HFFc6 (cell line): ENCODE measurements at places on chromosomes 5 and 9.

- no peak for DNase-seq
Observed at GRCh38 chr9:108316630-108317029, 539.2 kb downstream of the ACTL7B start.

- DNase-seq, result no peak
Observed at GRCh38 chr5:74468421-74468820, 172.1 kb downstream of the ENC1 start.

- DNase-seq, result no peak
Observed at GRCh38 chr5:54601411-54602230, 84.1 kb downstream of the SNX18 start.

DNA sequence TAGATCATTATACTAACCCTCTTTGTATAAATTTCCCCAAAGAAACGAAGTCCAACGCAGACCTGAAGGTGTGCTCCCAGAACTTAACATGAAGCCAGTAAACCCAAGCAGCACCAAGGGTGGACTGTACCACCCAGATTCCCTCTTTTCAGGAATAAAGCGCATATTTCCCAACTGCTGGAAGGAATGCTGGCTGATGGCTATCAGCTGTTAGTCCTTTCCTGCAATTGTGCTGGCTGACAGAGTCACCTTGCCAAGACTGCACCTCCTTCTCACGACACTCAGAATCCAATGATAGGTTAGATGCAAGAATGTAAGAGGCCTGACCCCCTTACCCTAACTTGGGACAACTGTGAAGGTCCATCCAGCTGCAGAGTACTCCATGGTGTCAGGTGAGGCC is 93.9 kb downstream of the MAPKAP1 start:
- no peak for DNase-seq

DNA sequence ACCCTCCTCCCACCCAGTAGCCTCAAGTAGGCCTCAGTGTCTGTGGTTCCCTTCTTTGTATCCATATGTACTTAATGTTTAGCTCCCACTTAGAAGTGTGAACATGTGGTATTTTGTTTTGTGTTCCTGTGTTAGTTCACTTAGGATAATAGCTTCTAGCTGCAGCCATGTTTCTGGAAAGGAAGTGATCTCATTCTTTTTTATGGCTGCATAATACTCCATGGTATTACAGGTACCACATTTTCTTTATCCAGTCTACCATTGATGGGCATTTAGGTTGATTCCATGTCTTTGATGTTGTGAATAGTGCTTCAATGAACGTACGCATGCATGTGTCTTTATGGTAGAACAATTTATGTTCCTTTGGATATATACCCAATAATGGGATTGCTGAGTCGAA is 74.8 kb downstream of the SLC12A2 start:
- DNase-seq, result no peak

DNA sequence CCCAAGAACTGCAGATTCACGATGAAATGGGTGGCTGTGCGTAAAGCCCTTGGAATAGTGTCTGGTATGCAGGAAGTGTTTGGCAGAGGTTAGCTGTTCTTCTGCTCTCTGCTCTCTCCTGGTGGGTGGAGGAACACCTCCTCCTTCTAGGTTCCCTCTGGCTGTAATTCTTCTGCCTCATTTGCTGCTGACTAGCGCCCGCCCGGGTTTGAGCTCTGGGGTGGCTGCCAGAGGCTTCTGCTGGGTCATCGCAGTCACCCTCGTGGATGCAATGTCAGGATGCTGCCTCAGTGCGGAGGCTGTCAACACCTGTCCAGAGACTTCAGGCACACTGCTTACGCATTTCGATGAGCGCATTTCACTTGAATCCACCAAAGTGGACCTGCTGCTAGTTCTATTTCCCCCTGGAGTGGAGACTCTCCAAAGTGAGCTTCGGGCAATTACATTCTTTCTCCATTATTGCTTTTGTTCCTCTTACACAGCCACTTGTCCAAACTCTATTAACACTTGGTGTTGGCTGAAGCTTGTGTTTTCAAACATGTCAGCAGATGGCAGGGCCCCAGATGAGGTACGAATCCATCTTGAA is 11.7 kb downstream of the DOCK2 start:
- peak; percentile 90 for DNase-seq

DNA sequence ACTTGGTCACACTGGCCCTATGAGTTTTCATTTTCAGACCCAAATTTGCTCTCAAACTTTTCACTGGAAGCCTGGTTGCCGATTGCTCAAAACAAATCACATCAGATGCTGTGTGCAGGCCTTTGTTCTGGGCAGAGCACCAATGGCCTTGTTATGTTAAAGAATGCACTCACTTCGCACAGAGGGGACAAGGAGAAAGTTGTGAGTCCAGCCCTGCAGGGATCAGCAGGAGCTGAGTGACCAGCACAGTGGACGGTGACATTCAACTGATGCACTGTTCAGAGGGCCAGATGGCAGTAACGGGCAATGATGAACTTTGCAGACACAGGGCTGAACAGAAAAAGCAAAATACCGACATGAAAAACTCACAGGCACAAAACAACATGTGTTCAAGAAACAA is 86.1 kb downstream of the BARX1 start:
- no peak for DNase-seq

GRCh38 chr5:10056228-10056760 is 193.4 kb downstream of the ATPSCKMT start:
- peak; percentile 13 for DNase-seq

- peak; percentile 8 for DNase-seq
Observed at GRCh38 chr5:33509036-33509435, 68.3 kb downstream of the TARS1 start.

DNA sequence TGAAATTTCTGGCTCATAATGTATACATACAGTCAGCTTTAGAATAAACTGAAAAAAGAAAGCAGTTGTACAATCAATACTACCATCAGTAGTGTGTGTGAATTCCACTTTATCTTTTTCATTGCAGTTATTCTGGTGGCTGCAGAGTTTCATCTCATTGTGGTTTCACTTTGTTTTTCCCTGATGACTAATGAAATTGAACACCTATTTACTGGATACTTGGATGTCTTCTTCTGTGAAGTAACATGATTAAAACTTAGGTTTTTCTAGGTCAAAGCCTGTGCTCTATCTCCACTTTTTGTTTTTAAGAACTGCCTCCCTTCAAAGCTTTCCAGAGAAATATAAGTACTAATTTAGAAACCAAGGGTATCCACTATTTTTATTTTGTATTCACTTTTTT is 174.3 kb downstream of the TRPM3 start:
- DNase-seq, result peak; percentile 28

- DNase-seq, result peak; percentile 11
Observed at GRCh38 chr5:83547161-83547560, 75.6 kb downstream of the VCAN start.

DNA sequence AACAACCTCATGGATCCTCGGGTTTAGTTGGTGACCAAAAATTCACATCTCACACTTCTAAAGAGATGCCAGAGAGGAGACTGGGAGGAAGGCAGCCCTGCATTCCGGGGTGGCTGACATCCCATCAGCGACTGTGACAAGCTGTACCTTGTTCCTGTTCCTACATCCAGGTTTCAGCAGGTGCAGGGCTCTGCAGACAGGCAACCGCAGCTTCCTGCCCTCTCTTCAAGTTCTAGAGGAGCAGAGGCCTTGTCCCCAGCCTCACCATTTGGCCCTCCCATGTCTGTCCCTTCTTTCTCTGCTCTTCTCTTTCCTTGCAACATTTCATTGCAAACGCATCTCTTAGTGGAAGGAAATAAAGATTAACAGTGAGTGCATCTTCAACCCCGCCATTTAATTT is 454.6 kb downstream of the IRX1 start:
- DNase-seq, result no peak

DNA sequence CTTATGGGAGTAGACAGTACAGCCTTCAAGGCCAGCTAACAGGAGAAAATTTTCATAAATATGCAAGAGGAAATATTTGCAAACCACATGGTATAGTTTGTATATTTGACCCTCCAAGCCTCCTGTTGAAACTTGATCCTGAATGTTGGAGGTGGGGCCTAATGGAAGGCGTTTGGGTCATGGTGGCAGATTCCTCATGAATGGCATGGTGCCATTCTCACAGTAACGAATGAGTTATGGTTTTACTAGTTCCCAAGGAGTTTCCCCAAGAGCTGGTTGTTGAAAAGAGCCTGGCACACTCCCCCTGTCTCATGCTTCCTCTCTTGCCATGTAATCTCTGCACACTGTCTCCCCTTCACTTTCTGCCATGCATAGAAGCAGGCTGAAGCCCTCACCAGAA is 3.3 kb upstream of the PAIP1 start:
- peak; percentile 74 for DNase-seq
